Activated CD4-positive, CD25-positive, alpha-beta regulatory T cell treated with anti-CD3 and anti-CD28 coated beads, Interleukin-2, amount 50 U/mL, for 24 hours (primary cell): ENCODE measurements at places on chromosomes 11 and 22.

GRCh38 chr11:45500451-45500850, 165.0 kb downstream of the CHST1 start:
- ATAC-seq, result no peak

- no peak for ATAC-seq
Measured at GRCh38 chr11:128919216-128919615, 23.5 kb downstream of the TP53AIP1 start.

- ATAC-seq, result no peak
Measured at GRCh38 chr11:111565114-111565720, 24.7 kb downstream of the LAYN start.

DNA sequence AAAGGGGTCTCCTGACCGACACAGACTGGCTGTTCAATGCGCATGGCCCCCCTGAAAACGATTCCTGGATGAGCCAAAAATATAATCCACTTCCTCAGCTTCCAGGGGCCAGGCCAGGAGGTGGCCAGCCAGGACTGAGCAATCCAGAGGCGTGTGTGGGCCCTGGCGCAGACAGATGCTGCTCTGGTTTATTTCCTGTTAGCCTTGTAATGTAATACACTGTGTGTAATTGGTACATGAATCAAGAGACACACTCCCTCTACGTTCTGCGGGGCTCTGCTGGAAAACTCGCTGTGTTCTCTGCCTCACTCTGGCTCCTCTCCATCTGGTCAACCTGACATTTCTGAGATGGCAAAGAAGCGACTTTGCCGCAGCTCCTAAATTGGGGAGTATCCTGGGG, 26.3 kb upstream of the ISX start:
- ATAC-seq, result no peak

- ATAC-seq, result no peak
Measured at GRCh38 chr11:131463649-131464425, 93.4 kb downstream of the NTM start.
